Fibroblast of the aortic adventitia (primary cell): ENCODE measurements at places on chromosomes 16 and 17.

DNA sequence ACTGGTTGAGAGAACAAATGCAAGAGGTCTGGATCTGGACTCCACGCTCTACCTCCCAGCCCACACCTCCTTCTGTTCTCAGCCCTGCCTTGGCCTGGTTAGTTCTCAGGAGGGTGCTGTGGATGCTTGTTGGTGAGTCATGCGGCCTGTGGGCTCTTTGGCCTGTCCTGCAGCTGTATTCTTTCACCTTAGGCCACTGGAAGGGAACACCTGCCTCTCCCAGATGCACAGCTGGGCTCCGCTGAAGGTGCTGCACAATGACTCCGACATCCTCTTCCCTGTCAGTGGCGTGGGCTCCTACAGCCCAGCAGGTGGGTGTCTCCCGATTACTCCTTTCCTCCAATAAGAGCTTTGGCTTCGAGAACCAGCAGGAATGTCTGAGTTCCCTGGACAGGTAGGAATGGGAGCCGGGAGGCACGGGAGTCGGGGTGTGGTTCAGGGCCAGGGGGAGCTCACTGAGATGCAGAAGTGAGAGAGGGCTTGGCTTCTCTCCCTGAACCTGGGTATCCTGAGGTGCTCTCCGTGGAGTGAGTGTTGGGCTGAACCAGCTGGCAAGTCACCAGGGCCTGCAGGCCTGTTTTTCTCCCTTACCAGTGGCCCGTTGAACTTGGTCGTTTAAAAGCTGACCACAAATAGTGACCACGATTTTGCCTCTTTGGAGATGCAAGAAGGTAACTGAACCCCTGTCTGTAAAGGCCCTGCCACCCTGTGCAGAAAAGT is 85.0 kb downstream of the SNX29 start:
- DNase-seq = peak; percentile 8

GRCh38 chr17:29247219-29247618 is 560 bp downstream of the CRYBA1 start:
- no peak for DNase-seq

- DNase-seq = peak; percentile 98
These were observed 78.6 kb upstream of the ZNF469 start for GRCh38 chr16:88303890-88304819.

DNA sequence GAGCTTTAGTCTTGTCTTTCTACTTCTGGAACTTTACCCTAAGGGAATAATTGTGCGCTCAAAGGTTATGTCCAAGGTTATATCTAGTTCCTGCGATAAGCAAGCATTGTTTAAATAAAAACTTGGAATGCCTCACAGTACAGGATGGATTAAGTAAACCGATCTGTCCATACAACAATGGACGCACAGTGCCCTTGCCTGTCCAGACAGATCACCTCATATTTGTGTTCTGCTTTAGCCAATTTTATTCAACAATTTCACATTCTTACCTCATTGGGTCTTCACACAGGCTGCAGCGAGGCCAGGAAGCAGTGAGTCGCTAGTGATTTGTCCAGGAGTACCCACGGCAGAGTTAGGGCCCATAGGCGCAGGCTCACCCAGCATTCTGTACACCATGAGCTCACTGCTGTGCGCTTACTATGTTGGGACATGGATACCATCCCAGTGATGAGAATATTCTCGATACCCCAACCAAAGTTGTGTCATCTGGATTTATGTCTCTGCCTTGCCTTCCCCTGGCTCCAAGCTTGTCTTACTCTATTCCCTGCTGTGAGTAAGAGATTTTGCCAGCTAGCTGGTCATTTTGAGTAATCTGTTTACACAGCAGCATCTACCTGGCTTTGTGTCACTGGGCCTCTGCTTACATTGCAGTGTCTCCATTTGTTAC is 39.8 kb downstream of the USP43 start:
- no peak for DNase-seq

DNA sequence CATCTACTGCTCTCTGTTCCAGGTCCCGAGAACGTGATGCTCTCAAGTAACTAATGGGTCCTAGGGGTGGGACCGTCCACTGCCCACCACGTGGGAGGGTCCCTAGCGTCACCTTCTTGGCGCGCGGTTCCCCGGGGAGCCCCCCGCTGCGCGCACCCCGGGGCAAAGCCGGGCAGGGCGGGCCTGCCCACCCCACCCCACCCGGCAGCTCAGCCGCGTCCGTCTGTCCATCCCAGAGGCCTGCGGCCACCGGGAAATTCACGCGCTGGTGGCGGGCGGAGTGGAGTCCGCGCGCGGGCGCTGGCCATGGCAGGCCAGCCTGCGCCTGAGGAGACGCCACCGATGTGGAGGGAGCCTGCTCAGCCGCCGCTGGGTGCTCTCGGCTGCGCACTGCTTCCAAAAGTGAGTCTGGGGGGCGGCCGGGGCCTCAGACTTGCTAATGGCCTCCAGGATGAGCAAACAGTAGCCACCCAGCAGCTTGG is 494 bp downstream of the PRSS41 start:
- no peak for DNase-seq

DNA sequence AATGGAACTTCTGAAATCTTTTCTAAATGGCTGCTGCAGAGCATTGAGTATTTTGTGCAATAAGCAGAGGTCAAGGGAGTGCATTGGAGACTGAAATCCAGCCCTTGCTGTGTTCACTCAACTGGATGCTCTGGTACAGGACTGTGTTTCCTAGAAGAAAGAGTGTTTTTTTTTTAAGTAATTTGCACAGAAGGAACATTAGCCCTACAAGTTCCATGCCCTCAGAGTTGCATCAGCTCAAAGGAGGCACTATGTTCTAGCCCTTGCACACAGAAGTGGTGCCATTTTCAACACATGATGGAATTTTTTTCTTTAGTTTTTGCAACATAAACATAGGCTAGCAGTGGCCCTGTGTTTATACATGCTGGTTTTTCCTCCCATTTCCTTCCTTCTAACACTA is 144.1 kb upstream of the HLF start:
- DNase-seq = no peak
